Coronary artery (tissue), 2 donors: ENCODE measurements at places on chromosomes 4 and X.

DNA sequence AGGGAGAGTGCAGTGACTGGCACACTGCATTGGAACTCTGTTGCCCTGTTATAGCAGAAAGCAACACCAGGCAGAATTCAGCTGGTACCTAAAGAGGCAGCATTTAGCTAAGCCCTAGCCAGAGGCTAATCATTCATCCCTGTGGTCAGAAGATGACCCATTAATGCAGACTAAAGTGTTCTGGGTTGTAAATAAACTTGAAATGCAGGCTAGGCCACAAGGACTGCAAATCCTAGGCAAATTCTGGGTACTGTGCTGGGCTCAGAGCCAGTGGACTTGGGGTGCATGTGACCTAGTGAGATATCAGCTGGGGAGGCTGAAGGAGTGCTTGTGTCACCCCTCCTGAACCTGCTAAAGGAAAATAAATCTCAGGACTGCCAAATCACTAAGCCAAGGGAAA, 91.2 kb downstream of the LPAR4 start:
- no peak for DNase-seq

DNA sequence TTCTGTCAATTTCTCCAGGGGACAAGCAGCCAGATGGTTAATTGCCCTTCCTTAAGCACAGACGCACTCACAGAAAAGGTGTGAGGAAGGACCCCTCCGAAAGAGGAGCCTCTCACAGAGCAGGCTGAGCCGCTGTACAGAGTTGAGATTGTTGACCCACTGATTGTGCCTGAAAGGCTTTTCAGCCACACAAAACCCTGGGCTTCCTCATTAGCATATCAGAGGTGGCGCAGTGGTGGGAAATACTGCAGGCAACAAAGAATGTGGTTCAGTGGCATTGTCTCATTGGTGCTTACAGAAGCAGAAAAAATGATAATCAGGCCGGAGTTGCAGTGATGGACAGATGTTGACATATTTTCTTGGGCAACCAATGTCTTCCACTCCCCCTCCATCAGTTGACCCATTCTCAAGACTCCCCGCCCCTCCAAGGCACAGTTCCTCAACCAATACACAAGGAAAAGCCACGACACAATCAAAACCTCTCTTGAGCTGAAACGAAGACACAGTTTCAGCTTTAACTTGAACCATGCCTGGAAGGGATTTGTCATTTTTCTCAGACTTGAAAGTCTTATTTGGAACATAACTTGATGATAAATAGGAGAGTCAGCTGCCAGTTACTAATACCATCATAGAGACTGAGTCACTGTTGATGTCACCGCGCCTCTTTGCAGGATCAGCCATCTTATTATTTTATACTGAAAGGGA, 53.1 kb downstream of the ATXN3L start:
- DNase-seq, result no peak

DNA sequence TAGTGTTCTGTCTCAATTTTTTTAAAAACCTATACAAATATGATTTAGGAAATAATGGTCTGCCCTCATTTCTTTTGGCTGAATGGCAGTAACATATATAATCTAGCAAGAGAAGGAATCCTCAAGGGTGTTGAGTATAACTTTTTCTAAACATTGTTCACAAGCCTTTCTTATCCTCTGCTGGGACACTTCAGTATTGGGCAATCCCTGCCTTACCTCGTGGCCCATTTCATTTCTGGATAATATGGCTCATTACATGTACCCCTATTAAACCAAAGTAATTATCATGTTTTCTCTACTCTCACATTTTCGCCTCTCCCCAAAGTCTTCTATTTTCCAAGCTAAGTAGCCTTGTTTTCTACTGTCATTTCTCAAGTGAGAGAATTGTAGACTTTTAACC, 110.8 kb upstream of the STIM2 start:
- no peak for DNase-seq

DNA sequence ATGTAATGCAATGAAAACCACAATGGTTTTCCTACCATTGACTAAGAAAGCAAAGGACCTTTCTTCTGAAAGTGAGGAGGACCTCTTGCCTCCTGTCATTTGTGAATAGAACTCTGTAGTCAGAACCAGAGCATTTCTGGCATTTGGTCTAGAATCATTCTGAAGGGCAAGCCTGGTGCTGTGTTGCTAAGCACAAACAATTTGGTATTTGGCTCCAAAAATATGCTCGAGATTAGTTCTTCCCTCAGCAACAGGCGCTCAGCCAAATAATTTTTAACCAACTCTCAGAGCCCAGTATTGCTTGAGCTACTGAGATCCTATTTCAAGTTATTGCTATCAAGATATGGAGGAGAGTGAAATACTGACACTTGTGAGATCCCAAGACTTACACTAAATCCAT, 71.0 kb downstream of the SNCA start:
- no peak for DNase-seq
